ENCODE measurements at places on chromosomes 3 and 15. TPM values are rescaled to one million over a fixed set of nuclear protein-coding genes. Genes with fewer than 3 reads are reported as not detected.

MGLL gene
- 35.6 TPM for total RNA-seq

DNA sequence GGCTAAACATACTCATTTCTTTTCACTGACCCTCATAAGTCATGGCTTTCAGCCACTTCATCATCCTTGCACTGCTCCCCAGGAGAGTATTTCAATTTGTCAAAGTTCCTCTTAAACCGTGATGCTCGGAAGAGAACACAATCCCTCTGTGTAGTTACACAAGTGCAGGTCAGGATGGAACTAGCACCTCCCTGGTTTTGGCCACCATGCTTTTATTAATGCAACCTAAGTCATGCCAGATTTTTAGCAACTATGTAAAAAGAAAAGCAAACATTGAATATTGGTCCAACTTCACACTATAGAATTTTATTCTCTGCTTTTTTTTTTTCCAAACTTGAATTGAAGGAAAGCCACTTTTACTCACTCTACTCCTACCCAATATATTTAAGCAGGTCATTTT, 45.2 kb downstream of the CNTN6 start:
- no peak for DNase-seq
- H3K36me3 ChIP-seq, result no peaks in the 10 kb centered on the region
- H3K27ac ChIP-seq, result no peak overlapping the region
- no peak overlapping the region for H3K4me3 ChIP-seq
- no peaks in the 10 kb centered on the region for H3K4me1 ChIP-seq

DNA sequence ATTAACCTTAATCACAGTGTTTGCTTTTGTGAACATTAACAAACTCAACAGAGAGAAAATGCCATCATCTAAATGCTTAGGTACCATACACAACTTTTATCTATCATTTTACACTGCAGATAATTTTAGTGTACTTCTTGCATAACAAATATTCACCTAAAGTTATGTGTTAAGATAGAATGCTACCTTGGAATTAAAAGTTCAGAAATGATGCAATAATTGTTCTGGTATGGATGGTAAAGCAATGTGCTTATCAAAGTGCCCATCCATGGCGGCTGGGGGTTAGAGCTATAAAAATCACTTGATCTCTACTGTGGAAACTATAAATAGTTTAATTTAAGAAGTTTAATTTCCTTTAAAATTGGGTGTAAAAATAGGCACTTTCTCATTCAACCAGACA, 28.7 kb downstream of the SATB1 start:
- no peak overlapping the region for H3K27ac ChIP-seq
- no peaks in the 10 kb centered on the region for H3K36me3 ChIP-seq
- H3K4me1 ChIP-seq, result no peaks in the 10 kb centered on the region

HRG gene
- total RNA-seq, result 0.25 TPM

DNA sequence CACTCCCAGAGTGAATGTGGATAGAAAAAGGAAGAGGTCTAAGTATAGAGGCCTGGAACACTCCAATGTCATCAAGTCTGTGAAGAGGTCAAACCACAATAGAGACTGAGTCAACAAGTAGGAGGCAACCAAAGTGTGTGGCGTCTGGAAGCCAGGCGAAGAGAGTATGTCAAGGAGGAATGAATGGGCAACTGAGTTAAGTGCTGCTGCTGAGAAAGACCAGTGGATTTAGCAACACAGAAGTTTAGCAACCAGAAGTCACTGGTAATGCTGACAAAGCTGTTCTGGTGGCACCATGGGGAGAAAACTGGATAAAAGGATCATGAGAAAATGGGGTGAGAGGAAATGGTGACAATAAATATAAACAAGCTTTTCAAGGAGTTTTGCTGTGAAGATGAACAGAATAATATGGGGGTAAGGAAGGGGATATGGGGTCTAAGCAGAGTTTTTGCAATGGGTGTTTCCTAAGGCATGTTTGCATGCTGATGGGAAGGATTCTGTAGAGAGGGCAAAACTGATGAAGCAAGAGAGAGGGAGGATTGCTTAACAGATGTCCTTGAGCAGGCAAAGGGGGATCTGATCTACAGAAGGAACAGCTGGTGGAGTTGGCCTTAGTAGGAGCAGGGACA, 38.4 kb downstream of the PCOLCE2 start:
- DNase-seq, result no peak
- H3K27me3 ChIP-seq, result no peaks in the 10 kb centered on the region
- peaks cover 5% of the 10 kb centered on the region for H3K4me1 ChIP-seq
- H3K4me3 ChIP-seq, result no peak overlapping the region

- H3K27ac ChIP-seq, result no peak overlapping the region
- H3K36me3 ChIP-seq, result no peaks in the 10 kb centered on the region
- H3K27me3 ChIP-seq, result no peaks in the 10 kb centered on the region
- no peaks in the 10 kb centered on the region for H3K4me1 ChIP-seq
Measured at GRCh38 chr15:30072630-30073029, 10.1 kb upstream of the GOLGA8J start.

VGLL3 gene
- 17.7 TPM for total RNA-seq

SLC38A3 gene
- total RNA-seq, result 2.0 TPM

SCAP gene
- total RNA-seq, result 84.7 TPM

DENND4A gene
- total RNA-seq, result 28.7 TPM

DNA sequence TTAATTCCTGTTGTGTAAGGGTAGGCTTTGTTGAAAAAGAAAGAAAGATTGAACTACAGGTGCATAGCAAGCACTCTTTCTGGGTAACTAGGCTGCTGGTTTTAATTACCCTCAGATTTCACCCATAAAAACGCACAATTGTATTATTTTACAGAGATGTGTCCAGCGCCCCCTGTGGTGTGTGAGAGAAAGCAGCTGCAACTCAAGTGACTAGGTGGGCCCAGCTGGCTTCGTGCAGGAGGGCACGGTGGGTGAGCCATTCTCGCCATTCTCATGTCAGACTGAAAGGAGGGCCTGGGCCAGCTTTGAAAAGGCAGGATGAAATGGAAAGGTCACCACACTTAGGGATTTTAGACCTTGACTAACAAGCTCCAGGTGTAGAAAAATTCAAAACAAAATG, 122.6 kb downstream of the LRIG1 start:
- no peak for DNase-seq
- no peaks in the 10 kb centered on the region for H3K4me1 ChIP-seq
- no peak overlapping the region for H3K4me3 ChIP-seq
- no peaks in the 10 kb centered on the region for H3K36me3 ChIP-seq
- no peaks in the 10 kb centered on the region for H3K27me3 ChIP-seq
- no peak overlapping the region for H3K27ac ChIP-seq

DNA sequence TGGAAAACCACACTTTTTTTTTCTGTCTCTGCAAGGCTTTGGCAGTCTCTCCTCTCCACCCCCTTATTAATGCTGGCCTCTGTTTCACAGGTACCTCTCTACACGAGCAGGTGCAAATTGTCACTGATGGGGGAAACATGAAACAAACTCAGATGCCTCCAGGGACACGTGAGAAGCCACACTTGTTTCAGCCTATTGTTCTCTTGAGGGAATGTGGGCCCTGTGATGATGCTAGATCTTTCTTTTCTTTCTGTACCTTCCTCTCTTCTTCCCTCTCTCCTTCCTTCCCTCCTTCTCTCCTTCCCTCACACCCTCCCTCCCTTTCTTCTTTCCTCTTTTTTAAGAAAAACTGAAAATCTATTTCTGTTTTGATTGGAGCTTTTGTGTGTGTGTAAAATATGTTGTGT, 5.7 kb upstream of the BLM start:
- no peak for DNase-seq
- H3K36me3 ChIP-seq, result no peaks in the 10 kb centered on the region
- H3K27me3 ChIP-seq, result no peaks in the 10 kb centered on the region
- H3K4me3 ChIP-seq, result no peak overlapping the region

DNA sequence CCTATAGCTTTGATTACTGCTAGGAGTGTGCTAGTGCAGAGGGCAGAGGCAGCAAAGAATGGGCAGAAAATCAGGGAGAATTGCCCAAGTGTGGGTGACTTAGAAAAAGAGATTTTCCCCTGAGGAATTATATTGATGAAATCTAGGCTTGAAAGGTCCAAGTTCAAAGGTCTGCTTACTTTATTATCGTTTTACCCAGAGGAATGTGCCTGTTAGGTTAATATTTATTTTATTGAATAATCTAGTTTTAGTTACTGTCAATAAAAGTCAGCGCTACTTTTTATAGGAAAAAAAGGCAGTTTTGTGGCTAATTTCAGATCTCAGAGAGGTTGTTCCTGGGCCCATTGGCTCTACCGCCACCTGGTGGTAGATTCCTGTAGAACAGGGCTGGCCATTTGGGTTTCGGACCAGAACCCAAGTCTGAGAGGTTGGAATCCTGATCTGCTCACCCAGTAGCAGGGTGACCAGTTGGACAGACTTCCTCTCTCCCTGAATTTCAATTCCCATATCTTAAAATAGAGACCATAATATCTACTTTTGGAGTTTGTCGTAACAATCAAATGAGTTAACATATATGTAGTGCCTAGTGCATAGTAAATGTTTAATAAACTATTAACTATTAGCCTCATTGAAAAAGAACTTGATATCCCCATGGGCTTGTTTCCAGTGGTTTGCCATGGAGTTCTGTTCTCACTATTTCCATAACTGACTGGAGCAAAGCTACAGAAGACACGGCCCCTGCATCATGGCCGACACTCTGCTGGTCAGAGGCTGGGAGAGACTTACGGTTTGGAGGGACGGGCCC, 62.7 kb upstream of the ZNF148 start:
- no peaks in the 10 kb centered on the region for H3K27me3 ChIP-seq
- H3K4me1 ChIP-seq, result no peaks in the 10 kb centered on the region
- H3K4me3 ChIP-seq, result no peak overlapping the region
- no peak for DNase-seq

DNA sequence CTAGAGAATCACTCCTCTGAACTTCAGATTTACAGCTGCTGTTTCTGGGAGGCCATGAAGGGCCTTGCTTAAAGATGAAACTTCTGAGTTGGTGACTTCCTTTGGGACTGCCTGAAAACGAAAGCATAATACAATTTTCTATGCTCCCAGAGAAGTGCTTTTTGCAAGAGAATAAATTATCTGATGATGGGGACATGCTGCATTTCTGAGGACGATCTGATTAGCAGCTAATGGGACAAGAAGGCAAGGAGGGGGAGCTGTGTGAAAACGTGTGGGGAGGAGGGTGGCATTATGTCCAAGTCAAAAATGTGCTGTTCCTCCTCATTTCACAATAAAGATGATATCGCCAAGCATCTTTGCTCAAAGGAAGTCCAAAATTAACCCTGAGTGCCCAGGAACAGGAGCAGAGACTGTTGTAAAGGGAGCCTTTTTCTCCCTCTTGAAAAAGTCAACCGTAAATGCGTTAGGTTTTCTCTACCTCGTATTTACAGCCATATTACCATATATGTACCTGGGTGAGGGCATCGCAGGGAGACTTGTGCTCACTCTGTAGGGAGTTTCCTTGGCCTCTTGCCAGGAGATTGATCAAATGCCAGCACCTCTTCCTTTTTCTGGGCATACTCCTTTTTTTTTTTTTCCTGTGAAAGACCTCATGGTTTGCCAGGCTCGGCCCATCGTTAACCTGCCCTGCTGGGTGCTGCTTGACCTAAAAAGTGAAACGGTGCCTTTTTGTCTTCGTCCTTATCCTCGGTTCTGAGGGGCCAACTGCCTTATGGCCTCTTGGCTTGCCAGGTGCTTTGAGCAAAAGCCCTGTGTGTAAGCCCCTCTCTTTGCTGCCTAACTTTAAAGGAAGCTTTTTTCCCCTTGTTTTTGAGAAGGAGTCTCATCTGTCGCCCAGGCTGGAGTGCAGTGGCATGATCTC, 11.5 kb downstream of the ITPR1 start:
- no peaks in the 10 kb centered on the region for H3K36me3 ChIP-seq
- no peak for DNase-seq
- H3K27ac ChIP-seq, result peak overlapping the region; percentile 60

- peaks cover 4% of the 10 kb centered on the region for H3K4me1 ChIP-seq
- no peaks in the 10 kb centered on the region for H3K36me3 ChIP-seq
- H3K4me3 ChIP-seq, result no peak overlapping the region
- DNase-seq, result no peak
- H3K27ac ChIP-seq, result peak overlapping the region; percentile 44
Measured at GRCh38 chr15:58467121-58467721, 35.4 kb downstream of the LIPC start.

- H3K4me1 ChIP-seq, result no peaks in the 10 kb centered on the region
- H3K27ac ChIP-seq, result no peak overlapping the region
- H3K27me3 ChIP-seq, result no peaks in the 10 kb centered on the region
- H3K4me3 ChIP-seq, result no peak overlapping the region
Measured at GRCh38 chr15:31590609-31591008, 264.0 kb downstream of the KLF13 start.

GRCh38 chr3:195134431-195134830, 136.5 kb downstream of the XXYLT1 start:
- H3K4me3 ChIP-seq, result no peak overlapping the region
- no peak for DNase-seq
- H3K4me1 ChIP-seq, result peaks cover 6% of the 10 kb centered on the region
- H3K27me3 ChIP-seq, result no peaks in the 10 kb centered on the region
- H3K36me3 ChIP-seq, result no peaks in the 10 kb centered on the region
- no peak overlapping the region for H3K27ac ChIP-seq

DNA sequence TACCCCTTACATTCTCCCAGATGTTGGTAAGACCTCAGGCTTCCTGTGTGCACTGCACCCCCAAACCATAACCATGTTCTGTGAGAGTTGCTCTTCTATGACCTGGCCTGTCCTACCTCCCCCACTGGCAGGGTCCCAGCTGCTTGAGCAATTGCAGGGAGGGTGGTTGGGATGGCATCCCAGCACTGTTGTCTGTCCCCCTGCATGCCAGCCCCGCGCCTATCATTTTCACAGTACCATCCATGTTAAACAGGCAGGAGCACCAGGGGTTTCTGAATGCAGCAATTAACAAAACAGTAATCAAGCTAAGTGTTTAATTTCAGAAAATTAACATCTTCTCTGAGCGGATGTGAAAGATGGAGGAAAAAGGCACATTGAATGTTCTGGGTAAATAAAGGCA, 345.5 kb downstream of the EPHB1 start:
- H3K27me3 ChIP-seq, result no peaks in the 10 kb centered on the region
- no peak for DNase-seq
- no peaks in the 10 kb centered on the region for H3K36me3 ChIP-seq
- H3K4me1 ChIP-seq, result no peaks in the 10 kb centered on the region
- no peak overlapping the region for H3K27ac ChIP-seq

DNA sequence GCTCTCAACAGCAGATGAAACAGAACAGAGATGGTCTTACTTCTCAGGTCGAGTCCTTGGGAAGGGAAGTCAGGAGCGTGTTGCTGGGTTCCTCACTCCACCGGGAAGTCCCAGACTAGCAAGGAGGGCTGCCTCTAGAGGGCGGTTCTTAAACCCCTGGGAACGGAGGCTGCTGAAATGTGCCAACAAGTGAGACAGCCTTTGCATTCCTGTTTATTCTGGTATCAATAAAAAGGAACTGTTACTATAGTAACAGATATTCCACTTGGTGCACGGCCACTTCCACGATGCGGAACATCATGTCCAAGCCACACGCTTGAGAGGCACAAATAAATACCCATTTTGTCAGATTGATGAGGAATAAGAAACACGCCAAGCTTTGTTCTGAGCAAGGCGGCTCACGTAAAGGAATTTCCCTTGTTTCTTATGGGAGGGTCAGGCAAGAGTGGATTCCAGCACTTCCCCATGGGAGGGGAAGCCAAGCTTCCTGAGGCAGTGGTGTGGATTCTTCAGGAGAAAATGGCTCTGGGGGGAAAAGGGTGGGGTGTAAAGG, at the start of gene FAM107A:
Gene FAM107A (minus strand): TSS at position 123 of the 553 bp plus-strand sequence. CDS start 7,531 bp downstream, outside the sequence.
- H3K27me3 ChIP-seq, result no peaks in the 10 kb centered on the region
- H3K27ac ChIP-seq, result peak within 1 kb of the TSS; percentile 78
- H3K4me1 ChIP-seq, result peaks cover 54% of the 10 kb centered on the region
- no peak for DNase-seq

GRCh38 chr15:51634591-51635198, 12.1 kb upstream of the DMXL2 start:
- H3K4me3 ChIP-seq, result no peak overlapping the region
- no peaks in the 10 kb centered on the region for H3K4me1 ChIP-seq
- no peaks in the 10 kb centered on the region for H3K27me3 ChIP-seq
- no peaks in the 10 kb centered on the region for H3K36me3 ChIP-seq
- DNase-seq, result no peak
